Bronchial epithelial cell (primary cell): ENCODE measurements at places on chromosomes 6 and 20. TPM values are rescaled to one million over a fixed set of nuclear protein-coding genes. Genes with fewer than 3 reads are reported as not detected.
A peak's percentile ranks its signal among the peaks of the same experiment; 100 is the strongest.

CCN2 gene
- total RNA-seq, result 1.3 and 2.6 TPM in 2 replicates

OR2B6 gene
- not detected in 2 replicates for total RNA-seq

- DNase-seq, result peak; percentile 98
Measured at GRCh38 chr20:51360451-51361201, 181.9 kb downstream of the NFATC2 start.

- peak; percentile 45 for DNase-seq
Measured at GRCh38 chr6:153401751-153402150, 270.7 kb upstream of the RGS17 start.

DNA sequence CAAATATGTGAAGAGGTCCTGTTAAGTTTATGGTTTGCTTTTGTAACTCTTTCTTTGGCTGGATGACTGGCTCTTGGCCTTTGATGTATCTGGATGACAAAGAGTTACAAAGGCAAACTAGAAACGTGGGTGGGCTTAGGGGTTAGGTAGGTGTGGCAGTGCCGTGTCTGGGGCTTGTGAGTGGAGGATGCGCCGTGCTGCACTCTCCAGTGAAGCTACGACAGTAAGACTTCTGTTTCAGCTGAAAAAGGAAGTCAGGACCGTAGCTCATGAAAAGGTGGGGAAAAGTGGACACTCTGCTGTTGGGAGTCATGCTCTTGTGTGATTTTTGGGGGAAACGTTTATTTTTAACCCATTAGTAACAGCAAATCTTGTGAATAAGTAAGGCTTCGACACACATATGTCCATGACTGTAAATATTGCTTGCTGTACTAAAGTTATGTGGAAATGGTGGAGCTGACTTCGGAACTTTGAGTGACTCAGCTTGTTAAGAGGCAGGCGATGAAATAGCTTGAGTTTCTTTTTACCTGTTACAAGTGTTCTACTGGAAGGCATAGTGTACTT, 45.6 kb downstream of the DUSP22 start:
- DNase-seq, result peak; percentile 66

DNA sequence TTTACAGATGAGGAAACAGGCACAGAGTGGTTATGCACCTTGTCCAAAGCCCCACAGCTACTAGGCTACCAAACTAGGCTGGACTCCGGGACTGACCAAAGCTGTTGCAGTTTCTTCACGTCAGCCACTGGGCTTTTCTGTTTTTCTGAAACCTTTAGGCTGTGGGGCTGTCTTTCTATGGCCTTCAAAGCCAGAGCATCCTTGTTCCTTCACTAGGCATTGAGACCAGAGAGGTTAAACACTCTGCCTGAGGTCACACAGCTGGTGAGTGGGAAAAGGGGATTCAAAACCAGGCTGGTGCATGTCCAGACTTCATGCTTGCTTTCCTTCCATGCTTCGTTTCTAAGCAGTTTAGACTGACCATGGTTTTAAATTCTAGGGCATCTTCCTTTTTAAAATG, 97.5 kb upstream of the KCNG1 start:
- DNase-seq, result no peak

PCK1 gene
- total RNA-seq, result not detected in 2 replicates

LINC00237 gene
- not detected in 2 replicates for total RNA-seq

DNA sequence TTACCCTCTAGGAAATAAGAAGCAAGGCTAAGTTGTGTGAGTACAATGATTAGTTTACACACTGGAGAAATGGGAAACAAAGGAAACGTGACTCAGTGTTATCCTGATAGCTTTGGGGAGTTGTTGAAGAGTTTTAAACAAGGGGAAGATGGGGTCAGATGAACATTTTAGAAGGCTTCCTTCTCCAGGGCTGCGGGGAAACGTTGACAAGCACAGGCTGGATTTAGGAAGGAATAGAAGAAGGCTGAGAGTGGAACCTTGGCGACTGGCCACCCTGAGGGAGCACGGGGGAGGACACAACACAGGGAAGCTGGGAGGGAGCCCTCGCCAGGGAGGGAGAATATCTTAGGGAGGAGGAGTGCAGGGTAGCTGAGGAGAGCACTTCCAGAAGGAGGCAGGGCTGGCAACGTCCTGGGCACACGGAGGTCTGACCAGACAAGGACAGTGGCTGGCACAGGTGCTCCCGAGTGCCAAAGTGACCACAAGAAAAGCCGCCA, 134.7 kb downstream of the AIG1 start:
- no peak for DNase-seq

RAET1L gene
- 0.79 and 20.4 TPM in 2 replicates for total RNA-seq

CEP162 gene
- 3.1 and 3.4 TPM in 2 replicates for total RNA-seq

SLC16A10 gene
- total RNA-seq, result under 0.01 and 0.26 TPM in 2 replicates

DNA sequence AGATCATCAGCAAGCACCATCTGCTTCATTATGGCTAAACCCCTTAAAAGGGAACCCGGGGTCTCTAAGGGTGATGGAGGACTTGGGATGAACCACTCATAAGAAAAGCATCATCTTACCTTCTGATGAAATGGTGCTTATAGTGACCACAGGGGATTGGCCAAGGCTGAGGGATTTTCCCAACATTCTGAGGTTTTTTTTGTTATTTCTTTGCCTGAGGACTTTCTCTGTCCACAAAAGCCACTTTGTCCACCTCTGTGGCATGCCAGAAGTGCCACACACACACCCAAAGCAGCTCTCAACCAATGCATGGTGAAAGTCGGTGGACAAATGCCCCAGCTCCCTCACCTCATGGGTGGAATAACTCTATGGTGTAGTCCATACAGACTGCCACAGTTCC, 79.3 kb upstream of the TOP1 start:
- no peak for DNase-seq

DNA sequence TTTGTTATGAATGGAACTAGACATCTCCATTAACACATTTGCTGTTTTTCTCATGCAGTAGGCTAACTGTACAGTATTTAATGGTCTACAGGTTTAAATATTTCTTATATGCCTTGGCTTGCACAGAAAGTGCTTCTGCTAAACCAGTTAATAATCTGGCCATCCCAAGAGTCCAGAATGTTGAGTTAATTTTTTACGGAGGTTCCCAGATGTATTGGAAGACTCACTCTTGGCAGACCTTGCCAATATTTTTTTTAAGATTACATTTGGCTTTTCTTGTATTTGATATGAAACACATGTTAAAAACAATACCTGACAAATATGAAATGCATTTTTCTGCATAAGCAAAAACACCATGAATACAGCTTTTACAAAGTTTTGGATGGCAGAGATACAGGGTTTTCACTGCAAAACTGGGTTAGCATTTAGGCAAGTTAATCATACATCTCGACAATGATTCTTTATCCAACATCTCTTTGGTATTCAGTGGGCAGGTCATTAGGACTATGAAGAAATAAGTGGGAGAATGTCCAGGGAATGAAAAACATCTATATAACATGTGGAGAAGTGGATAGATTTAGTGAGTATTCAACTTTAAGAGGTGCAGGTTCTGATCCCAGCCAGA, 94.0 kb downstream of the SGK1 start:
- DNase-seq, result no peak

HLA-F gene
- 14.2 and 24.2 TPM in 2 replicates for total RNA-seq

TRAPPC3L gene
- total RNA-seq, result not detected in 2 replicates

DNA sequence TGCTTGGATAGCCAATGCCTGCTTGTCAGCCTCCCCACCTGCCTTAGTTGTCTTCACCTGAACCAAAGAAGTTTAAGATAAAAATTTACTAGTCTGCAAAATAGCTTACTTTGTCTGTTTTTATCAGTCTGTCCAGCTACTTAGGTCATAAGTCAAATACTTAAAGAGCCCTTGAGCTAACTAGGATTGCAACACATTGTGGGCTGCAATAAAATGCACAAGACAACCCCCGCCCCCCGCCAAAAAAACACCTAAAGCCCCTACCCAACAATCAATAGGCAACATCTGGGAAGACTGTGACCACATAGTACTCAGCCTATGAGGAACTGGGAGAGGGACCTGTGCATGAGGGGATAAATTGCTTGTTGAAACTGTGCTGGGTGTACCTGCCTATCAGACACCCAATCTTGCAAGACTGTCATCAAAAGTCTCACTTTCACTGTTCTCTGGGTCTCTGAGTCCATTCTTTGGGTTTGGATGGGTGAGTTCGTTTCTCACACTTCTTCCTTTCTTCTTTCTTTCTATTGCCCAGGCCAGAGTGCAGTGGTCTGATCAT, 27.3 kb upstream of the ABCC10 start:
- no peak for DNase-seq

DNA sequence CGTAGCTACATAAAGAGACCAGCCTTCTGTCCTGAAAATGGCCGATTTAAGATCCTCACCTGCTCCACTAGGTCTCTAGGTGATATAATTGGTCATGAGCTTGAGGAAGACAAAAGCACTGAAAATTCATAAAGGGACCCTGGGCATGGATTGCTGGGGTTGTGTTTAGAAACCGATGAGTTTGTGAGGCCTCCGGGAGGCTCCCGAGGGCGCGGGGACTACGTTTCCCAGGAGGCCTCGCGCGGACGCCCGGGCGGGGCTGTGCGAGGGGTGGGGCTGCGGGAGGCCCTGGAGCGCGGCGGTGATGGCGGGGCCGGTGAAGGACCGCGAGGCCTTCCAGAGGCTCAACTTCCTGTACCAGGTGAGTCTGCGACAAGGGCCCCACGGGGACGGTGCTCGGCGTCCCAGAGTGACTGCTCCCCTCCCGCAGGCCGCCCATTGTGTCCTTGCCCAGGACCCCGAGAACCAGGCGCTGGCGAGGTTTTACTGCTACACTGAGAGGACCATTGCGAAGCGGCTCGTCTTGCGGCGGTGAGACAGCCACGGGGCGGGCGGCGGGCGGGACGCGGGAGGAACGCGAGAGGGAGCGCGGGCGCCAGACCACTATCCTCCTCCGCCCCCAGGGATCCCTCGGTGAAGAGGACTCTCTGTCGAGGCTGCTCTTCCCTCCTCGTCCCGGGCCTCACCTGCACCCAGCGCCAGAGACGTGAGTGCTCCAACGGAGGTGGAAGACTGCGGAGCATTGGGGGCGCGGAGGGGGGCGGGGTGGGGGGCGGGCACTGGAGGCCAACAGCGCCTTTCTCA, at the start of gene RPP21:
Gene RPP21 (plus strand): TSS at position 289 of the 804 bp plus-strand sequence. CDS start 16 bp downstream, at position 305.
- peak; percentile 71 for DNase-seq

DNA sequence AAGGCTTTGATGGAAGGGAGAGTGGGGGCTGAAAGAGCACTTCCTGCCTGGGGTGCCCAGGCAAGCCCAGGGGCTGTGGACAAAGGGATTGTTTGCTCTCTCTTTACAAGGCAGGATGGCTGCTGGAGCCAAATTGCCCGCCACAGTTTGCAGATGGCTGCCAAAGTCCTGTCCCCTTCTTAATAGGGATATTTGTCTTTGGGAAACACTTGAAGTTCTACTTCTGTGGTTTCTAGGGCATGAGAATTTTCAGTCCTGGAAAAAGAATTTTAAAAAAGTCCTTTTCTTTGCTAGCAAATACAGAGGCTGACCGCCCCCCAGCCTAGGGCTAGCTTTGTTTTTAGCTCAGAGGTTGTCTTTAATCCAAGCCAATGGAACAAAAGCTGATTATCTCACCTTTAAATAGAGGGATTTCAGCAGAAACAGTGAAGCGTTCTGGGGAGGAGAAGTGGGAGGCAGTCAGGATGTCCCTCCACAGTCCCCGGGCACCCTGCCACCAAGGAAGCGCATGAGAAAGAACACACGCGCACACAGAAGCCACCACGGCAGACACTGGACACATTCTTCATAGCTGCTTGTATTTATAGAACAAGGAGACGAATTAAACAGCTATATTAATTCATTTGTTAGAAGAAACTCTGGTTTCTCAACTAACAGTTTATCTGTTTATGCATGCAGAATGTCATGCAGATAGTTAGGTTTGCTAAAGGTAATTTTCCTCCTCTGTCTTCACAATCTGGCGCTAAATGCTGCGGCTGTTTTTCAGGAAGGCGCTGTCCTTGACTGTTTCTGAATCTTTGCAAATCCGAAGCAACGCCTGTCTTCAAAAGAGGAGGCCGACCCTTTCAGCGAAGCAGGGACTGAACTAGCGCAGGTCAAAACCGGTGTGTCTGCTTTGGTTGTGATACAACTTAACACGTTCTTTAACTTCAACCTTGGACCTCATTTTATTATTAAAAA, 736.9 kb downstream of the QKI start:
- no peak for DNase-seq

DNA sequence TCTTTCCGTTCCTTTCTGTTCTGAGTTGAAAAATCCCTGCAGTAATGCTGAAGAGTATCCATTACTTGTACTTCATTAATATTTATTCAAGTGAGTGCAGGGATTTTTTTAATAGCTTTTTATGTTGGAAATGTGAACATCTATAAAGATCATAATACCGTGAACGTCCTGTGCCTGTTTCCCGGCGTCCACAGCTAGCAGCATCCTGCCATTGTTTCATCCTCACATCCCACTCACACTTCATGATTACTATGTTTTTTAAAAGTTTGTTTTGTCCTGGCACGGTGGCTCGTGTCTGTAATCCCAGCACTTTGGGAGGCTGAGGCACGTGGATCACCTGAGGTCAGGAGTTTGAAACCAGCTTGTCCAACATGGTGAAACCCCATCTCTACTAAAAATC, 54.3 kb downstream of the SASH1 start:
- no peak for DNase-seq

LST1 gene
- total RNA-seq, result not detected in 2 replicates

GRCh38 chr6:44508646-44509045, 121.1 kb downstream of the CDC5L start:
- peak; percentile 47 for DNase-seq

- DNase-seq, result no peak
Measured at GRCh38 chr6:33915134-33915533, 111.3 kb upstream of the MLN start.

KCNB1 gene
- total RNA-seq, result not detected in 2 replicates

GRCh38 chr6:155182103-155182502, 81.7 kb upstream of the CLDN20 start:
- DNase-seq, result no peak

SOX18 gene
- not detected in 2 replicates for total RNA-seq

SLC26A8 gene
- not detected in 2 replicates for total RNA-seq

DNA sequence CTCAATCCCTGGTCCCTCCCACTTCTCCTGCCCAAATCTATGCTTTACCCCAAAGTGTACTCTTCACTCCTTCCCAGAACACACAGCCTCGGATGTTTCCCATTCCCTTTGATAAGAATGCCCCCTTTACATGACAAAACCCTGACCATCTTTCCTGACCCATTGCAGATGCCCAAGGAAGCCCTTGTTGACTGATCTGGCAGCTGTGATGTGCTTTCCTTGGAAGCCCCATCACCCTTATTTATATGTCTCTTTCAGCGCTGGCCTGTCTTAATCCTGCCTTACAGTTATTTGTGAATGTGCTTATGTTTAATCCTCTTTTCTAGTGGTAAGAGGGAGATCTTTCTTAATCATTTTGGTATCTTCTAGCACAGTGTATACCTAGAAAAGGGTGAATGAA, 523.1 kb downstream of the CD83 start:
- DNase-seq, result no peak

- DNase-seq, result no peak
Measured at GRCh38 chr20:62719250-62719935, 10.8 kb downstream of the NTSR1 start.

KIAA1755 gene
- not detected in 2 replicates for total RNA-seq

HLA-DMA gene
- total RNA-seq, result 0.26 and 2.8 TPM in 2 replicates

- no peak for DNase-seq
Measured at GRCh38 chr6:101395345-101395744, 1.8 kb downstream of the GRIK2 start.

DNA sequence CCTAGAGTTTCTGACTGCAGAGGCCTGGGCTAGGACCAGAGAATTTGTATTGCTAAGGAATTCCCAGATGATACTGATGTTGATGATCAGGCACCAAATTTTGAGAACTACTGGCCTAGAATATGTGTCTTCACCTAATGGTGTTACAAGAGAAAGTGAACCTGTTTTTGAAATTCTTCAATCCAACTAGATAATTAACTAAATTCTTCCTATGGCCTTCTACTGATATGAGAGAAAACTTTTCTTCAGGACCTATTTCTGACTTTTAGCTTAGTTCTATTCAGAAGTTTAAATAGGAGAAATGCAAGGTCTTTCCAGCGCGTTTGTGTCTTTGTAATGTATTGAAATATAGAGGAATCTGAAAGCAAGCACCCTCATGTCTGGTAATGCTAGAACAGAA, 7.3 kb downstream of the NKAIN2 start:
- DNase-seq, result no peak
